ENCODE measurements at places on chromosomes 7 and 10. TPM values are rescaled to one million over a fixed set of nuclear protein-coding genes. Genes with fewer than 3 reads are reported as not detected.
A peak's percentile ranks its signal among the peaks of the same experiment; 100 is the strongest.

DYDC2 gene
- not detected for total RNA-seq

MCM10 gene
- not detected for total RNA-seq

CACNA2D1 gene
- 54.5 TPM for total RNA-seq

GRCh38 chr7:73824986-73825385, 5.8 kb upstream of the CLDN4 start:
- no peaks in the 10 kb centered on the region for H3K36me3 ChIP-seq
- no peaks in the 10 kb centered on the region for H3K27me3 ChIP-seq
- H3K27ac ChIP-seq, result no peak overlapping the region
- H3K4me3 ChIP-seq, result no peak overlapping the region
- H3K4me1 ChIP-seq, result no peaks in the 10 kb centered on the region
- DNase-seq, result no peak

GRCh38 chr7:8133188-8133848, 128.6 kb downstream of the ICA1 start:
- no peaks in the 10 kb centered on the region for H3K4me1 ChIP-seq
- H3K4me3 ChIP-seq, result no peak overlapping the region
- no peaks in the 10 kb centered on the region for H3K27me3 ChIP-seq
- no peak for DNase-seq
- H3K36me3 ChIP-seq, result no peaks in the 10 kb centered on the region

DNA sequence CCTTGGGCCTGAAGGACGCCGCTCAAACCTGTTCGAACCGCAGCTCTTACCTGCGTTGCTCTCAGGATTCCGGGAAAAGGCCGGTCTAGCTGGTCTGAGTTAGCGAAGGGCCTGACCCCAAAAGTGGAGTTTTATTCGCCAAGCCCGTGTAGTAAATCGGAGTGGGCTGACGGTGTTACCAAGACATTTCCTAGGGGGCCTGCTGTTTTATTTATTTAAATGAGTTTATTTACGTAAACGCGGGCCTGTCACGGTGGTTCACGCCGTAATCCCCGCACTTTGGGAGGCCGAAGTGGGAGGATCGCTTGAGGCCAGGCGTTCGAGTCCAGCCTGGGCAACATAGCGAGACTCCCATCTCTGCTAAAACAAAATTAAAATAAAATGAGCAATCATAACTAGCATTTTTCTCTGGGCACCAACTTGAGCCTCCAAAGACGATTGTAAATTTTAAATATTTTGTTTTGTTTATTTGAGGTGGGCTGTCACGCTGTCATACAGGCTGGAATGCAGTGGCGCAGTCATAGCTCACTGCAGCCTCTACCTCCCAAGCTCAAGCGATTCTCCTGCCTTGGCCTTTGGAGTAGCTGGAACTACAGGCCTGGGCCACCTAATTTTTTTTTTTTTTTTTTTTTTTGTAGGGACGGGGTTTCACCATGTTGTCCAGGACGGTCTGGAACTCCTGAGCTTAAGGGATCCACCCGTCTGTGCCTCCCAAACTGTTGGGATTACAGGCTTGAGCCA, 903 bp downstream of the ZNF655 start:
- no peaks in the 10 kb centered on the region for H3K27me3 ChIP-seq
- H3K4me3 ChIP-seq, result peak overlapping the region; percentile 94
- H3K4me1 ChIP-seq, result peaks cover 47% of the 10 kb centered on the region
- H3K36me3 ChIP-seq, result peaks cover 41% of the 10 kb centered on the region
- no peak for DNase-seq

- H3K27me3 ChIP-seq, result no peaks in the 10 kb centered on the region
- H3K4me3 ChIP-seq, result no peak overlapping the region
- no peaks in the 10 kb centered on the region for H3K36me3 ChIP-seq
These were observed 28.0 kb downstream of the PPP1R3C start for GRCh38 chr10:91604553-91605534.

All from right atrium auricular region (tissue), 2 donors.